ENCODE measurements at places on chromosomes 16 and 17.

GRCh38 chr16:27925612-27926011 is 137.9 kb downstream of the GSG1L start:
- DNase-seq, result no peak

- DNase-seq, result no peak
These were observed 25.6 kb upstream of the TAC4 start for GRCh38 chr17:49873466-49873865.

GRCh38 chr17:4850246-4850645 is 17.1 kb downstream of the MINK1 start:
- DNase-seq, result no peak

DNA sequence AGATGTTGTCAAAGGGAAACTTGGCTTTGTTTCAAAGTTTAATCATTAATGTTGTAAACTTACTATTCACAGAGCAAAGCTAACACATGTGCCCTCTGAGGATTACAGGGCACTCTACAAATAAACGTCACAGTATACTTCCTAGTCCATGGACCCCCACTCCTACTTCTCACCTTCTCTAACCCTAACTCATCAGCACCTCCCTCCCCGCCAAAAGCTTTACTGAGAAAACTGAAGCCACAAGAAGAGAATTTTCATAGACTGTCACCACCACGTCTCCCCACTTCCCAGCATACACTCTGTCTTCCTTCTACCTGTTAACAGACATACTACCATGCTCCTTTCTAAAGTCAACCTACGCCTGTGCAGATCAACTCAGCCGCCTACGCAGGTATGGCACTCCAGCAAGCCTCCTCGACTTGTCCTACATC is 29.0 kb downstream of the HELZ start:
- DNase-seq, result no peak

GRCh38 chr17:39352986-39353385 is 48.4 kb downstream of the FBXL20 start:
- no peak for DNase-seq

GRCh38 chr16:72677662-72678447 is 370.1 kb downstream of the ZFHX3 start:
- DNase-seq, result no peak

DNA sequence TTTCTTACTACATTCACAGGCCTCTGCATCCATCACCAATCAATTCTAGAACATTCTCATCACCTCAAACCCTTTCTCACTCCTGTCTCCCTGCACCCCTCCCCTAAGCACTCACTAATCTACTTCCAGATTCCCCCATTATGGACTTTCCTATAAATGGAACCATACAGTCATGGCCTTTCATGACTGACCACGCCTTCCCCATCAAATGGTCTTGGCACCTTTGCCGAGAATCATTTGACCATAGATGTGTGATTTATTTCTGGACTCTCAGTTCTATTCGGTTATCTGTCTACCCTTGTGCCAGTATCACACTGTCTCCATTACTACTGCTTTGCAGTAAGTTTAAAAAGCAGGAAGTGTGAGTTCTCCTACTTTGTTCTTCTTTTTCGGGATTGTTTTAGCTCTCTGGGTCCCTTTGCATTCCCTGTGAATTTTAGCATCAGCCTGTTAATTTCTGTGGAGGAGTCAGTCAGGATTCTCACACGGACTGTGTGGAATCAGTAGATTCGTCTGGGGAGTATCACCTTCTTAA is 27.5 kb downstream of the GTF3C1 start:
- no peak for DNase-seq

DNA sequence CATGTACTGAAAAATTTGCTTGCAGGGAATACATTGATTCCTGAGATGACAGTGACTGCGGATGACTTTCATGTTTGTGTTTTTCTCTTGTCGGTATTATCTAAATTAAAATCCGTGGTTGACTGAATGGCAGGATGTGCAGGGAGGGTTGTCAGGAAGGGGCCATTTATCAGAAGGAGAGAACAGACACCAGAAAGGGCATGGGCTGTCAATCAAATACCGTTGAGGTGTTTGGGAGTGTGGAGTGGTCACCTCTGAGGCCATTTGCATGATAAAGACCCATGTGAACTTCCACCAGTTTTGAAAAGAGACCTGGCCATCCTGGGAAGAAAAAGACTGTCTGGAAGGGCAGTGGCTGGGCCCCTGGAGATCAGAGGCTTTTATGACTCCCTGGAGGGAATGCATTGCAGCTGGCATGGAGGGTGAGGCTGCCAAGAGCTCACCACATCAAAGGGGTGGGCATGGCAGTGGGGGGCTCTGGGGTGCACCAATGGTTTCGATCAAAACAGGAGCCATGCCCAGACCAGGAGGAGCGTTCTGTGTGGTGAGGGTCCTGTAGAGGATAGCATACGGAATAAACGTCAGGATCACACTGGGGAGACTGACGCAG is 67.1 kb downstream of the CYLD start:
- no peak for DNase-seq

GRCh38 chr16:1413684-1414531 is 596 bp downstream of the UNKL start:
- peak; percentile 84 for DNase-seq

Measured in D341Med (cell line).